ENCODE measurements at places on chromosomes 2 and 18.

DNA sequence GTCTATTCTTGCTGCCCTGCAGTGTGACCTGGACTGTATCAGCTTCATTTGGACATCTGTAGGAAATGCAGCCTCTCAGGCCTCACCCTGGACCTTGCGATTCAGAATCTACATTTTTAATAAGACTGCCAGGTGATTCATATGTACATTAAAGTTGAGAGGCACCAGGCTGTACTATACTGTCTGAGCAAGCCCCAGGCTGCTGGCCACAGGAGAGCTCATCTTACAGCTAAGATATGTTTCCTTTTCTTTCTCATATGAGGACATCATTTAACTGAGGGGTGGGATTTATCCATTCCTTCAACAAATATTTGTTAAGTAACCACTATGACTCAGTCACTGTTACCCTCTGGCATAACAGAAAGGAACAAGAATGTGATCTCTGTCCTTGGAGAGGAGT is 78.2 kb upstream of the GCFC2 start:
- no peak for DNase-seq

DNA sequence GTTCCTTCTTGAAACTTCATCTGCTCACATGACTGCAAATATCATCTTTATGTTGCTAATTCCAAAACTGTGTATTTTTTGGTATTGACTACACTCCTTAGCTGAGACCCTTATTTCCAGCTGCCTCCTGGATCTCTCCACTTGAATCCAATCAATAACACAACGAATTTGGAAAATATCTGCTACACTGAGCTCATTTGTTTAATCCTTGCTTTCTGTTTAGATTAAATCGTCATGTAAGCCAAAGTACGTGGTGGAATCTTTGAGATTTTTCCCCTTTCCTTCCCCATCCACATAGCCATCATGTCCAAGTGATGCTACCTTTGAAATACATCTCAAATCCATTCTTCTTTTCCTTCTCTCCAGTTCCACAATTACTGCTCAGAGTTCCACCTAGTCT is 15.6 kb downstream of the OTX1 start:
- no peak for DNase-seq

- no peak for DNase-seq
Observed at GRCh38 chr2:208618220-208618619, 211.6 kb downstream of the PTH2R start.

GRCh38 chr2:141207036-141207385 is 923.8 kb downstream of the LRP1B start:
- DNase-seq = no peak

- no peak for DNase-seq
Observed at GRCh38 chr2:69768235-69768634, 26.3 kb downstream of the ANXA4 start.

- no peak for DNase-seq
Observed at GRCh38 chr2:170917219-170917913, 11.7 kb upstream of the GORASP2 start.
